GM12892 (cell line): ENCODE measurements at places on chromosomes 6 and 20.

- DNase-seq, result no peak
Observed at GRCh38 chr6:40585651-40586269, 1.4 kb downstream of the LRFN2 start.

DNA sequence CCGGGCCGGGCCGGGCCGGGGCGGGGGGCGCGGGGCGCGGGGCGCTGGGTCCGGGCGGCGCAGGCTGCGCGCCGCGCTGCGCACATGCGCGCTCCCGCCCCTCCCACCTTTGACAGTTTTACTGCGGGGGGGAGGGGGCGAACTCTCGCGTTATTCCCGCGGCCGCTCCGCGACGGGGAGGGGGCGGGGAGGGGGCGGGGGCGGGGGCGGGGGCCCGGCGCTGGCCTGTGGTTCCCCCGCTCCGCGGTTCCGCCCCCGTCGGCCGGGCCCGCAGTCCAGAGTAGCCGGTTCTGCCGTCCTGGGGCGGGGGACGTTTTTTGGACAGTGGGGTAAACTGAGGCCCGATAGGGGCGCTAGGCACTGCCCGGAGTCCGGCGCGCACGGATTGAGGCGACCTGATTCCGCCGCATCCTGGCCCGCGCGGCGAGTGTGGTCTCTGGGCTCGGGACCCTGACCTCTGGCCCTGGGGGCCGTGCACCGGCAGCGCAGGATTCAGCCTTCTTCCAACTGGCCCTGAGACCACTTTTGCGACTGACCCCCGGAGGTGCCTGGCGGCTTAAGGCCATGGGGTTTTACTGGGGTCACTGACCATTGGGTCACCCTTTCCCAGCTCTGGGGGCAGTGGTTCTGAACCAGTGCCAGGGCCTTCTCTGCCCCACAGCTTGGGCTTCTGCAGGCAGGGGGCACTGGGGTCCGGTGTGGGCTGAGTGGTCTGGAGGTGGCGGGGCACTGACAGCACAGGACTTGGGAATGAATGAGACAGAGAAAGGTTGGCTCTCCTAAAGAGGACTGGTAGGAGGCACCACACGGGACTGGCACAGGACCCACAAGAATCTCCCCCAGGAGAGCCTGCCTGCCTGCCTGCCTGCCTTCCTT is at the start of gene ZNF512B:
Gene ZNF512B (minus strand): TSS at position 93 of the 876 bp plus-strand sequence. CDS start 1,980 bp downstream, outside the sequence.
- peak; percentile 82 for DNase-seq

- no peak for DNase-seq
Observed at GRCh38 chr20:33099843-33100538, 20.5 kb downstream of the BPIFB4 start.

- DNase-seq, result no peak
Observed at GRCh38 chr20:63737945-63738686, 1.5 kb upstream of the SLC2A4RG start.

DNA sequence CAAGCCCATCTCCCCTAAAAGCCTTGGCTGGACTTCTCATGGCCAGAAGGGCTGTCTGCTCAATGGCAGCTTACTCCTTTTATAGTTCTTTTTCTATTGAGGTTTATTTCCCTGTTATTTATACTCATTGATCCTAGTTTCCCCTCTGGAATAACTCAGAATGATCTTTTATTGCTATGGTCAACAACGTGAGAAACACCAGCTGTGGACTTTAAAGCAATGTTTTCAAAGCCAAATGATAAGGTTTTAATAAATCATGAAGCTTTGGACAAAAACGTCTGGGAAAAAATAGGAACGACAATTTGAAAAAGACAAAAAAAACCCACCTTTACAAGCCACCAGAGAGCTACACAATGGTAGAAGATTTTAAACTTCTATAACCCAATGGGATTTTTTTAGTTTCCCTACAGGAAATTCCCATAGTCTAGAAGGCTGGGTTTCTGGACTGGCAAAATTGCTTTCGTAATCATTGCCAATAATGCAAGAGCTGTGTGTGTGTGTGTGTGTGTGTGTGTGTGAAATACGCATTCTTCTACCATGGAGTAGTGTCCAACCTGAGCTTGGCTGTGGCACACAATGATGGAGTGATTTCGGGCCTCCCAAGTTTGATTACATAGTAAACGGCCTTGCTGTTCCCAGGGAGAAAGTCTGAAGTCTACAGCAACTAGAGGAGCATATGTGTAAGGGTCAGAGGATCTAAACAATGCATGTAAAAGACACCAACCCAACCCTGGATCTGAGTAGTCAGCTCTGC is 396.0 kb downstream of the SYNE1 start:
- DNase-seq, result no peak

DNA sequence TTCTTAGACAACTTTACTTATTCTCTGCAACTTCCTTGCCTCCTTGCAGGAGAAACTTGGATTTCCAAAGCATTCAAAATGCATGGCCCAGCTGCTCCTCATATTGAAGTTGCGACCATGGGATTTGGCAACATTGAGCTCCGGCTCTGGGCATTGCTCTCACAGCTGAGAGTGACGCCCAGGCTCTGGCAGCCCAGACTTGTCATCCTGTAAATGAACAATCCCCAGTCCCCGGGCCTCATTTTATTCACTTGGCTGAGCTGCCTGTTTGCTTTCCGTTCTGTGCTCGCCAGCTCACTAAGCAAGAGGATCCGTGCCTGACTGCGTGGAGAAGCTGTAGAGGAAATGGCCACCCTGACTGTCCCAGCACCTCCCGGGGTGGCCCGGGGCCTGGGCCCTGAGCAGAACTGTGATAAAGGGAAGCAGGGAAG is 119.5 kb upstream of the CD93 start:
- no peak for DNase-seq

GRCh38 chr6:71489736-71490135 is 201.1 kb downstream of the OGFRL1 start:
- no peak for DNase-seq
